Large intestine (tissue), 12 donors: ENCODE measurements at places on chromosomes 1 and 21.

DNA sequence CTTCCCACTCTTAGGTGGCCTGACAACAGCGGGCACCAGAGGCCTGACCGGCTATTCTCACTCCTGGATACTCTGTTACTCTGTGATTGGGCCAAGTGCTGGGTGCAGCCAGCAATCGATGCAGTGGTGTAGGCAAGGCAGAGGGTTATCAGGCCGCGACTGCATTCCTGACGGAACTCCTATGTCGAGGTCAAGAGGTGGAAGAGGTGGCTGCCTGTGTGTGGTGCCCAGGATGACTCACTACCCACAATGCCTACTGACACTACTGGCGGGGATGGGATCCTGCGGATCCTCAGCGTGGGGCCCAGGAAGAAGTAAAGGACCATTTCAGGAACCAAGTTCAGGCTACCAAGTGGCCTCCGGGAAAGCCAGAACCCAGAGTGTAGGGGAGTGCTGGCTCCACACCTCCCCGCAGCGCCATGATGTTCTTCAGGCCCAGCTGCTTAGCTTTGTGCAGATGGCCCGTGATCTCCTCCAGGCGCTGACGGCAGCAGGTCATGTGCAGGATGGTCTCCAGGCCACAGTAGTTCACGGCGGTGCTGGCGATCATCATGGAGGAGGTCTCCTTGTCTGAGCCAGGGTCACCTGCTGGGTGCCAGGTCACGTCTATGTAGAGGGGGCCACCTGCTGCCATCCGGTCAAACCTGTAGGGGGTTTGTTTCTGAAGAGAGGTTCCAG, 4.9 kb downstream of the MTHFR start:
- no peak for DNase-seq
- H3K36me3 ChIP-seq: peaks cover 31% of the 10 kb centered on the region
- peaks cover 30% of the 10 kb centered on the region for H3K4me1 ChIP-seq

- H3K36me3 ChIP-seq: peaks cover 23% of the 10 kb centered on the region
- H3K27me3 ChIP-seq: peaks cover under 1% of the 10 kb centered on the region
- peaks cover 37% of the 10 kb centered on the region for H3K4me1 ChIP-seq
- H3K4me3 ChIP-seq: no peak overlapping the region
These were observed 1.6 kb downstream of the GJC2 start for GRCh38 chr1:228151180-228151925.

DNA sequence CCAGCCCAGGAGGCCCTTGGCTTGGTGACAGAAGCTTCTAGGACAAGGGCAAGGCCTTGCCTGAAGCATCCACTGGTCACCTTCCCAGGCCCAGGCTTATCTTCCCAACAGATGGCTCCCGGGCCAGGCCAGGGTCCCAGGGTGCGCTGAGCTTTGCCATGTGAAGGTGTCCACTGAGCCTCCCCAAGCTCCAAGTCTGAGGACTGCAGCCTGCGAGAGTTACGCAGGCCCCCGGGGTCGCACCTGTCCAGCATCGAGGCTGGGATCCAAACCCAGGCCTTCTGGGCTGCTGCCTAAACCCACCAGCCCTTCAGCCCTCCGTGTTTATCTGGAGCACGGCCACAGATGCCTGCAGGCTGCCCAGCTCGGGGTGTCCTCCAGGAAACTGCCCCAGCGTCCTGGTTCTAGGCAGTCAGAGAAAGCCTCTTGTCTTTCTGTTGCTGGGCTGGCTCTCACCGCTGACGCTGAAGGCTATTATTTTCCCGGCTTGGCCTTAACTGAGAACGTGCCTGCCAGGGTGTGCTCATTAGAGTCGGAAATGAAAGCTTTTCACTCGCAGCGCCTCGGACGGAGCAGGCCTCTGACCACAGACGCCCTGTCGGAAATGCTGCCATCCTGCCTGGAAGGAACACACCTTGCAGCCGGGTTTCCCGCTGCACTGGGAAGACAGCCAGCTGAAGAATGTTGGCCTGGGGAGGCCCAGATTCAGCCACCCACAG, 71.4 kb downstream of the MEGF6 start:
- DNase-seq: no peak
- H3K4me1 ChIP-seq: peaks cover 5% of the 10 kb centered on the region
- no peak overlapping the region for H3K27ac ChIP-seq
- H3K36me3 ChIP-seq: no peaks in the 10 kb centered on the region
- H3K27me3 ChIP-seq: no peaks in the 10 kb centered on the region

GRCh38 chr1:229431284-229432115, 2.4 kb downstream of the ACTA1 start:
- no peak overlapping the region for H3K27ac ChIP-seq
- no peak for DNase-seq
- H3K36me3 ChIP-seq: no peaks in the 10 kb centered on the region
- peaks cover 11% of the 10 kb centered on the region for H3K4me1 ChIP-seq

GRCh38 chr1:62800825-62801306, 16.9 kb downstream of the ATG4C start:
- H3K4me1 ChIP-seq: no peaks in the 10 kb centered on the region
- no peaks in the 10 kb centered on the region for H3K36me3 ChIP-seq
- H3K27ac ChIP-seq: no peak overlapping the region
- DNase-seq: no peak
- H3K27me3 ChIP-seq: no peaks in the 10 kb centered on the region

DNA sequence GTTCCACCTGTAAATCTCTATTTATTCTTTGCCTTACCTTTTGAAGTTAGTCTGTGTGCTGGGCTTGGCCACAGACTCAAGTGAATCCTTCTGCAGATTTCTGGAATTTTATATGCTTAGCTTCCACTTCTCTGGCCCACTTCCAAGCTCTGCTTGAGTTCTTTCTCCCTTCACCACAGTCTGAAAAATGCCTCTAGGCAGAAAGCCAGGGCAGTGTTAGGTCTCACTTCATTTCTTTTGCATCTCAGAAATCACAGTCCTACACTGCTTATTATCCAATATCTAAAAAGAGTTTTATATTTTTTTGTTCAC, 48.9 kb downstream of the INKA2 start:
- no peak overlapping the region for H3K4me3 ChIP-seq
- peaks cover 20% of the 10 kb centered on the region for H3K36me3 ChIP-seq
- no peak overlapping the region for H3K27ac ChIP-seq
- H3K4me1 ChIP-seq: no peaks in the 10 kb centered on the region
- H3K27me3 ChIP-seq: no peaks in the 10 kb centered on the region

DNA sequence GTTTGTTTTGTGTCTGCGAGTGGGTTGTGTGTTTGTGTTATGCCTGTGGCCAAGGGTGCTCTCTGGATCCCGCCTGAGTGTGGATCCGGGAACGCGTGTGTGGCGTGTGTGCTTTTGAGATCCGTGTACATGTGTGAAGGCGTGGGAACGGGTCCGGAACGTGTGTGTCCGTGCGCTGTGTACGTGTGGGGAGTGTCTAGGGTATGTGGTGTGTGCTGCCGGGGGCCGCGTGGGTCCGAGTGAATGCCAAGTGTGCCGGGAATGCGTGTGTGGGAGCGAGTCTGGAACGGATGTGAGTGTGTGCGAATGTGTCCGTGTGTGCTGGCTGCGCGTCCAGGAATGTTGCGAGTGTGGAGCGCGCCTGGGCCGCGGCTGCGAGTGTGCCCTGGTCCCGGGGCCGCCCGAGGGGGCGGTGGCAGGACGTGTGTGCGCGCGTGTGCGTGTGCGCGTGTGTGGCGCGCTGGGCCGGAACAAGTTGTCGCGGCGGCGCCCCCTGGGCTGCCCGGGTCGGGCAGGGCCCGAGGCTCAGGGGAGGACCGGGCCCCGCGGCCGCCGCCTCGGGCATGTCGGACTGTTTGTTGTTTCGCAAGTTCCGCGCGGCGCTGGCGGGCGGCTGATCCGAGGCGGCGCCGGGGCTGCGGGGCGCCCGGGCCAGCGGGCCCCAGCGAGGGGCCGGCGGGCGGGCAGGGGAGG, 953 bp downstream of the PTPRU start:
- peak overlapping the region; percentile 56 for H3K4me3 ChIP-seq
- peak; percentile 58 for DNase-seq
- H3K4me1 ChIP-seq: peaks cover 23% of the 10 kb centered on the region
- H3K36me3 ChIP-seq: no peaks in the 10 kb centered on the region

GRCh38 chr1:208369045-208369444, 124.9 kb upstream of the PLXNA2 start:
- H3K4me3 ChIP-seq: no peak overlapping the region
- DNase-seq: no peak
- H3K27me3 ChIP-seq: peaks cover 5% of the 10 kb centered on the region
- H3K36me3 ChIP-seq: no peaks in the 10 kb centered on the region

DNA sequence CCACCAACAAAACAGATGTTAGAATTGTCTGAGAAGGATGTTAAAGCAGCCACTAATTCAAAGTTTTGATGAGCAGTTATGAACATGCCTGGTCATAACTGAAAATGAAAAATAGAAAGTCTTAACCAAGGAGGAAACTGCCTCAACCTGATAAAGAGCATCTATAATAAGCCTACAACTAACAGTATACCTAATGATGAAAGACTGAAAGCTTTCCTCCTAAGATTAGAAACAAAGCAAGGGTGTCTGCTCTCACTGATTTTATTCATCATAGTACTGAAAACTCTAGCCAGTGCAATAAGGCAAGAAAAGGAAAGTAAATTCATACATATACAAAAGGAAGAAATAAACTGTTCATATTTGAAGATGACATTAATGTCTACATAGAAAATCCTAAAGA, 82.0 kb downstream of the KCNK1 start:
- no peak for DNase-seq
- H3K4me1 ChIP-seq: no peaks in the 10 kb centered on the region
- H3K4me3 ChIP-seq: no peak overlapping the region
- H3K27ac ChIP-seq: no peak overlapping the region
- H3K36me3 ChIP-seq: no peaks in the 10 kb centered on the region

GRCh38 chr1:192534666-192535065, 40.9 kb upstream of the RGS1 start:
- H3K4me1 ChIP-seq: peaks cover 20% of the 10 kb centered on the region
- no peak for DNase-seq
- no peaks in the 10 kb centered on the region for H3K27me3 ChIP-seq
- H3K27ac ChIP-seq: peak overlapping the region; percentile 23
- H3K36me3 ChIP-seq: no peaks in the 10 kb centered on the region

DNA sequence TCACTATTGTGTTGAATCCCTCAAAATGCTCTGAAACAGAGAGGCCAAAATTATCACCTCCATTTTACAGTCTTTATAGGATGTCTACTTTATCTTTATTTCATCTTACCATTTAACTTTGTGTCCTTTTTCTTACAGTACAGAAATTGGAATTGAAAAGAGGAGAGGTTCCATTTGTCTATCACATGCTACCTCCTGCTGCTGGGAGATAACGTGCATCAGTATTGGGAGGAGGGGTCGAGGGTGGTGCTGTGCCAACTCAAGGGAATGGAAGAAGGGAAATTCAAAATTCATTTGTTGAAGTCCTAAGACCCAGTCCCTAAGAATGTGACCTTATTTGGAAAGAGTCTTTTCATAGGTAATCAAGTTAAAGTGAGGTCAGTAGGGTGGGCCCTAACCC, 85.3 kb downstream of the HHIPL2 start:
- H3K4me3 ChIP-seq: no peak overlapping the region
- DNase-seq: no peak

- no peak overlapping the region for H3K4me3 ChIP-seq
- H3K27ac ChIP-seq: no peak overlapping the region
- peaks cover 11% of the 10 kb centered on the region for H3K4me1 ChIP-seq
- H3K36me3 ChIP-seq: no peaks in the 10 kb centered on the region
- no peak for DNase-seq
These were observed 30.4 kb downstream of the KCNN3 start for GRCh38 chr1:154839691-154840090.

DNA sequence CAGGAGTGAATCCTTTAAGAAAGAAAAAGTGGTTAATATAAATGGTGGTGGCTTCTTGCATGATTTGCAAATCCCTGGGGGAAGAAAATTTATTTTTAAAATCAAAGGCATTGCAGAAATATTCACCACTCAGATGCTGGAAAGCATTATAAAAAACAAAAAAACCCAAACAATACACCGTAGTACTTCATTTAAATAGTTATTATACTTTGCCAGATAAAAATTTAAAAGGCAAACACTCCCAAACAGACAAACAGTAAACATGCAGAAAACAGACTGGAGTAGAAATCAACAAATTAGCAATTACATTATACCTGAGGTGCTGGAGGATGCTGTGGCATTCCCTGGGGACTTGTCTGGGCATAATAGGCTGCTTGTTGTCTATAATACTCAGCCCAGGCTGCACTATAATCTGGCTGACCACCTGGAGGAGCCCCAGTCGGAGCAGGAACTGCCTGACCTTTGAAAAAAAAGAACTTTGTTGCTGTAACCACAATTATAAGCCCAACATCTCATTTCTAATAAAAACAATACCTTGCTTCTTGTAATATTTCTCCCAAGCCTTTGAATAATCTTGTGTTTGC, 29.9 kb downstream of the FUBP1 start:
- no peaks in the 10 kb centered on the region for H3K27me3 ChIP-seq
- no peak overlapping the region for H3K27ac ChIP-seq
- no peak for DNase-seq
- no peak overlapping the region for H3K4me3 ChIP-seq

- no peak overlapping the region for H3K4me3 ChIP-seq
- H3K4me1 ChIP-seq: no peaks in the 10 kb centered on the region
- no peaks in the 10 kb centered on the region for H3K36me3 ChIP-seq
- H3K27me3 ChIP-seq: no peaks in the 10 kb centered on the region
- H3K27ac ChIP-seq: no peak overlapping the region
These were observed 250.6 kb downstream of the KAZN start for GRCh38 chr1:14849038-14849437.

- peak; percentile 20 for DNase-seq
- H3K27me3 ChIP-seq: peaks cover 13% of the 10 kb centered on the region
- H3K4me3 ChIP-seq: no peak overlapping the region
- H3K27ac ChIP-seq: no peak overlapping the region
- no peaks in the 10 kb centered on the region for H3K4me1 ChIP-seq
These were observed 78.9 kb upstream of the CTTNBP2NL start for GRCh38 chr1:112317140-112317539.

DNA sequence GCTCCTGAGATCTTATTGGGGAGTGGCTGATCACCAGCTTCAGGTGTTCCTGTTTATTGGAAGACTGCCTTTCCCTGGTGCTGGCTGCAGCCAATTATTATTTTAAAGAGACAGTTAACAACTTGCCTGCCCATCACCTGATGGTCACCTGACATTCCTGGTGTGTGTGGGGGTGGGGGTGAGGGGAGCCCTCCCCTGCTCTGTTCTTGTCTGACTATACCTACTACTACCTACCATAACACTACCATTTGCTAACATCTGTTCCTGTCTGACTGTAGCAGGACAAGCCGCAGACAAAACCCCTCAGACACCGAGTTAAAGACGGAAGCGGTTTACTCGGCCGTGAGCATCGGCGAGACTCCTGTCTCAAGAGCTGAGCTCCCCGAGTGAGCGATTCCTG, 54.9 kb upstream of the NBPF3 start:
- peaks cover 3% of the 10 kb centered on the region for H3K4me1 ChIP-seq
- no peaks in the 10 kb centered on the region for H3K36me3 ChIP-seq
- no peak overlapping the region for H3K4me3 ChIP-seq
- no peak overlapping the region for H3K27ac ChIP-seq
- no peaks in the 10 kb centered on the region for H3K27me3 ChIP-seq

DNA sequence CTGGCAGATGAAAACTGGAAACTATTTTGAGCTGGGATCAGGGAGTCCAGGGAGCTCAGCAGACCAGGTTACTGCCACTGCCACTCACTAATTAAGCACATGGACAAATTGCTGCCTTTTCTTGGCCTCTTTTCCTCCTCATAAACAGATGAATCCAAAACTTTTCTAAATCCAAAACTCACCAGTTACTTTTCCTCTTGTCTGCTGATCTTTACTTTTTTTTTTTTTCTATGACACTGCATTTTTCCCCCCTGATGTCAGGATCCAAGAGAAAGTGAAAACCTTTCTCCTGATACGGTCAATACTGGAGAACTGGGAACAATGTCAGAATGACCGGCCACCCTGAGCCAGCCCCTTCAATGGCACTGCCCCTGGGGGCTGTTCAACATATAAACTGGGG, 405.8 kb downstream of the DUSP10 start:
- H3K27ac ChIP-seq: no peak overlapping the region
- no peaks in the 10 kb centered on the region for H3K27me3 ChIP-seq
- H3K4me3 ChIP-seq: no peak overlapping the region
- no peak for DNase-seq
- H3K36me3 ChIP-seq: no peaks in the 10 kb centered on the region
